Naive thymus-derived CD4-positive, alpha-beta T cell (primary cell): ENCODE measurements at places on chromosomes 11 and 22. TPM values are rescaled to one million over a fixed set of nuclear protein-coding genes. Genes with fewer than 3 reads are reported as not detected.

Gene SPTBN2
- not detected for total RNA-seq

Gene CARD18
- not detected for total RNA-seq

Gene DEUP1
- not detected for total RNA-seq

Gene ALDH3B2
- not detected for total RNA-seq

Gene LGALS1
- total RNA-seq = 23.6 TPM

Gene CHRM1
- total RNA-seq = not detected in 2 replicates

Gene CARD16
- total RNA-seq = 69.1 and 69.4 TPM in 2 replicates

Gene RASSF10
- not detected for total RNA-seq

Gene SYT7
- 0.44 TPM in 1 of 2 replicates, not detected in the other for total RNA-seq

Gene TRIM51
- 0.32 TPM for total RNA-seq

Gene CDKN1C
- 6.0 TPM for total RNA-seq

DNA sequence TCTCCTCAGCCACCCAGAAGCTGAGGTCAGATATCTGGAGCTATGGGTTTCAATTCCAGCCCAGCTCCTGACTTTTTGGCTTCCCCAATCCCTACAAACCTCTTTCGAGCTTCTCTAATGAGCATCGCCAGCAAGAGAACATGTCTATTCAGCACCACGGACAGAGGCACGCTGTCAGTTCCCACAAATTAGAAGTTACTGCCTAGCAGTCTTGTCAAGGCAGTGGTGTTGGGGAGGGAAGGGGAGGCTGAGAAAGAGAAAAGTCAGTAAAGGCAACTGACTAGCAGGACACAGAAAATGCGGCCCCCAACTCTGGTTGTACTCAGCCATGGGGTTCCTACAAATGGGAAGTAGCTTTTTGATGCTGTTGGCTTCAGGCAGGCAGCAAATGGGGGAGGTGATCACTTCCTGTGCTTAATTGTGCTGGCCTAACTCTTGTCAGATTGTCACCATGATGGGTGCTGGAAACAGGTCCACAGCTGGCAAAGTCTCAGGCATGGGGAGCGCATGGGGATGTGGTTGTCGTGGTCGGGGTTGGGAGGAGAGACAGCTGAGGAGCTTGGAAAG is 205.9 kb downstream of the ST3GAL4 start:
- peak; percentile 4 for DNase-seq

DNA sequence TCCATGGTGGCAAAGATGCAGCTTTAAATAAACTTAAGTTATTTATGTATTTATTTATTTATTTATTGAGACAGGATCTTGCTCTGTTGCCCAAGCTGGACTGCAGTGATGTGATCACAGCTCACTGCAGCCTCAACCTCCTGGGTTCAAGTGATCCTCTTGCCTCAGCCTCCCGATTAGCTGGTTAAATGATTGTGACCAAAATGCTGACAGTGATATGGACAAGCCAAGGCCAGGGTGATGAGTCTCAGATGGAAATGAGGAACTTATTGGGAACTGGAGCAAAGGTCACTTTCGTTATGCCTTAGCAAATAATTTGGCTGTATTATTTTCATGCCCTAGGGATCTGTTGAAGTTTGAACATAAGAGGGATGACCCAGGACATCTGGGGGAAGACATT is 9.3 kb upstream of the LRP5 start:
- DNase-seq = no peak

- no peak for DNase-seq
Measured at GRCh38 chr11:108197351-108197750, 25.1 kb downstream of the NPAT start.

DNA sequence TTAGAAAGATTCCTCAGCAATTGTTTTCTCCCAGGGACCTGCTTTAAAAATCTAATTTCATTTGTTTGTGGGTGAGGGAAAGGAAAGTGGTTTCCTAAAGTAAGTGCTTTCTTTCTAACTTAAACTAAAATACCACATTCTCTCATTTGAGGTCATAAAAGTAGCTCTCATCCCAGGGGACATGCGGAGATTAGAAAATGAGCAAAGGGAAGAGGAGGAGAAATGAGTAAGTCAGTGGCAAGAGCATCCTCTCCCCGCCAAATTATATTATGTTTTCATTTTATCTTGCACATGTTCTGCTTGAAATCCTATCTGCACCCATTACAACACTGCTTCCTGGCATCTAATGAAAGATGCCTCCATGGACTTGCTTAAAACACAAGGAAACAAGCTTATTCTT is 191.4 kb downstream of the ARHGAP42 start:
- DNase-seq = no peak

DNA sequence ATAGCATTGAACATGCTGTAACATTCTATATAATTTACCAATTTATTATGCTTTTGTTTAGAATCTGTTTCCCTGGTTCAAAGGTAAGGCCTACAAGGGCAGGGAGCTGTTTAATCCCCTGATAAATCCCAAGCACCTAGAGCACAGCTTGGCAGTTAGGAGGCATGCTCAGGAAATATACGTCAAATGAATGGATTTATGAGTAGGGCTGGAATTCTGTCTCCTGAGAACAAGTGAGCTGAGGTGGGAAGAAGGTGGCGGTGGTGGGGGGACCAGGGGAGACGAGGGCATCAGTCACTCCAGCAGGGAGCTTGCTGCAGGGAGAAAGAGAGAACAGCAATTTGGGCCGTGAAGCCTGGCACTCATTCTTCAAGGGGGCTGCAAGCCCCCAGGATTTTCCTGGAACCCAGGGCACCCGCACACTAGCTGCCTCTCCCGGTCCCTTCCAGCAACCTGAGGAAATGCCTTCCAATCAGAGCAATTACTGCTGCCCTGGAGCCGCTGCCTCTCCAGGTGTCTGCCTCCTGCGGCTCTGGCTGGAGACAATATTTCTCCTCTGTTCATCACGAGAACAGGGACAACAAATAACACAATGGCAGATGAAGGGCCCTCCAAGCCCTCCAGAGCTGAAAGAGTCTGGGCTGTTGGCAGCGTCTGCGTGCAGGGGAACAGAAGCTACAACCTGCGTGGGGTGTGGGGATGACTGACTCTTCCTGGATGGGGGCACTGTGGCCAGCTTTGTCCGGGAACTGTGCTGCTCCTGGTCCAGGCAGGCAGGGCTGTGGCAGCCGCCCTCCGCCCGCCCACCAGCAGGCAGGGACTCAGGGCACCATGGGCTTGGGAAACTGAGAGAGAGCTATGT is 233.4 kb downstream of the ST3GAL4 start:
- DNase-seq = no peak

DNA sequence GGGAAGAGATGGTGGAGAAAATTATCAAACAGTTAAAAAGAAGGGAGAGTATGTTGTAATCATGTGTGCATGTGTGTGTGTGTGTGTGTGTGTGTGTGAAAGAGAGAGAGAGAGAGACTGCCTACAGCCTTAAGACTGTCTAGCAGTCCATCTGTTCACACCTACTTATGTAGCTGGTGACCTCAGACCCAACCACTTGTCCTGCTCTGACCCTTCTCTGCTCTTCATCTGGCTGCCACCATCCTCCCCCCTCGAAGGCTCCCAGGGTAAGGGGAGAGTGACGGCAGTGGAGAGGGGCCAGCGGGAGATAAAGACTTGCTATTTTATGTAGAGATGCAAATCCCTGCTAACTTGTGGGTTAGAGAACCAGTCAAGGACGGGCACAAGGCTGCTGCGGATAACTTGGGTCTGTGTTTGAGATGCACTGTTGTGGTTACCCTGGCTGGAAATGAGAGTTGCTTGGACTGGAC is 24.9 kb upstream of the GRAMD1B start:
- no peak for DNase-seq

DNA sequence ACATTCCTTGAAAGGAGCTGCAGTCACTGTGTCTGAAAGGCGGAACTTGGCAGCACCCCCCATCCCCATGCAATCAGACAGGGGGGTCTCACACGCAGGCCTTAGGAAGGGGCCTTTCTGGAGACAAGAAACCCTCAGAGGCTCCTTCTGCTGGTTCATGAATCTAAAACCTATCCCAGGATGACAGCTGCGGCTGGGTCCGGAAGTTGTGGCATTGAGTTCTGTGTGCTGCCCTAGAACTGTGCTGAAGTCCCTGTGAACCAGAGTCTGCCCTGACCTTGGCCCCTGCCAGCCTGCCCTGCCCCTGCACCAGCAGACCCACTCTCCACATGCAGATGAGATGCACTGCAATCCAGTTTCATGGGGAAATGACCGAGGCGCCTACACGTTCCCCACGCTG is 268.0 kb downstream of the CTTN start:
- no peak for DNase-seq

DNA sequence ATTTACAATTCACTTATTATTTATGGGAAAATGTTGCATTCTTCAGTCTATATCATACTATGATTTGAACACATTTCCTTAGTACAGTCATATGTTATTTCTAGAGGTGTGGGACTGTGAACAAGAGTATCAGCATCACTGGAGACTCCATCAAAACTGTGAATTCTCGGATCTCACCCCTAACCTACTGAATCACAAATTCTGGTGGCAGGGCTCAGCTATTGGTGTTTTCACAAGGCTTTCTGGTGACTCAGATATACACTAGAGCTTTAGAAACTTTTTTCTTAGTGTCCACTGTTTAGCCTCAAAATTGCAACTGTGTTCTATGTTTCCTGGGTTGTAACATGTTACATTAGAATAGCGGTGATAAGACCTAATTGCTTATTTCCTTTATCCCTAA is 352.9 kb upstream of the DDI1 start:
- no peak for DNase-seq

- no peak for DNase-seq
Measured at GRCh38 chr11:32290783-32291182, 144.6 kb downstream of the WT1 start.

DNA sequence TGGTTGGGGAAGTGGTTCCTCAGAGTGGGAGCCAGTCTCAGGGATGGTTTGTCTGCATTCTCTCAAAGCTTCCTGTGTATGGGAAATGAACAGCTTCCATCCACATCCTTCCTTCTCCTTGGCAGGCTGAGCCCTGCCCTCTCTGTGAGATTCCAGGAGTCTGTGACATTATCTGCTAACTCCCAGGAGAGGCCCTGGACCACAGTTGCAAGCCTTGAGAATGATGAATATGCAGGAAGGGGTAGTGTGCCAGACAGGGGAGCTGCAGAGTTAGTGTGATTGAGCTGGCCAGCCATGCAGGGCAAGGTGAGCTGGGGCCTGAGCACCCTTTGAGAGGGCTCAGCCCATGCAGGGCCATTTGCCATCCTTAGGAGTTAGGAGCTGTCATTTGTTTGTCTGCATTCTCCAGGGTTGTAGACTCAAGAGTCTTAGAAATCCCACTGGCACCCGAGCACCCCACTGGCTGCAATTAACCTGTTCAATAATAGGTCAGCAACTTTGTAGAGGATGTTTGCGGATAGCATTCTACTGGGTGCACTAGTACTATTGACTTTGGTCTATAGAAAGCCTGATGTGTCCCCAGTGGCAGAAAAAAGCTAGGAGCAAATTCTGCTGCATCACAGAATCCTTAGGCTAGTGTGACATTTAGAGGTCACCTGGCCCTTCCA is 299.0 kb upstream of the CADM1 start:
- DNase-seq = no peak

- no peak for DNase-seq
Measured at GRCh38 chr11:114133548-114134329, 74.2 kb downstream of the ZBTB16 start.

DNA sequence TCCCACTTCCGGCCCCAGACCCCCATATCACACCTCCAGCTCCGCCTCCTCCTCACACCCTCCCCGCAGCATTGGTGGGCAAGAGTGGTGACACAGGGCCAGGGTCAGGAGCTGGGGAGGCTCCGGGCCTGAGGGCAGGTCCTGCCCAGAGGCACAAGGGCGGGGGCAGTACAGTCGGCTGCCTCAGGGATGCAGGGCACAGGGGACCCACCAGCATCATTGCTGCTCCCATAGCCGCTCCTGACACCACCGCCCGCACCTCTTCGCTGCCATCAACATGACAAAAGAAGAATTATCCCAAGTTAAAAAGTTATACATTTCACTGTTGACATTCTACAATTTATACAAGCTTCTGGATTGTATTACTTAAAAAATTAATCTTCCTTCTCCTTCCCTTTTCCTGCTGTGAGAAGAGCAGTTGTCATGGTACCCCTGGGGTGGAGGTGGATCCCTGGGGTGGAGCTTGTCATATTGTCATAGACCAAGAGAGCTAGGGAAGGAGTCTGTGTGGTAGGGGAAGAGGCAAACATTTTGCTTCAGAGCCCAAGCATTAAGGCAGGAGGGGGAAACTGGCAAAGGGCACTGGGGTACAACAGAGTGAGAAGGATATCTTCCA is 4.1 kb downstream of the SBF2 start:
- no peak for DNase-seq

DNA sequence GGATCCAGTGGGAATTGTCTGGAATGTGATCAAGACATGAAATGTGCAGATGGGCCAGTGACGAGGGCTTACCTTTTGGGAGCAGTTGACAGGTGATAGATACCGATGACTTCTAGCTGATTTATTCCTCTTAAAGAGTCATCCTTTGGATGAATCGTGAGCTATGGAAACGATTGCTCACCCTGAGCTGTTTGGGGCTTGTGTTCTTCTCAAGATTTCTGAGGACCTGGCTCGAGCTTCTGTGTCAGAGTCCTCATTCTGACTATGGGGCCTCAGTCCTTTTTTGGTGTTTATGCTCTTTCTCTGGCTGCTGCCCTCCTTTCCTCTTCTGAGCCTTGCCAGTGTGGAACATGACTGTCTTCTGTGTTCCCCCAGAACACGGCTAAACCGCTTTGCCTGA is 11.9 kb upstream of the AMPD3 start:
- no peak for DNase-seq

DNA sequence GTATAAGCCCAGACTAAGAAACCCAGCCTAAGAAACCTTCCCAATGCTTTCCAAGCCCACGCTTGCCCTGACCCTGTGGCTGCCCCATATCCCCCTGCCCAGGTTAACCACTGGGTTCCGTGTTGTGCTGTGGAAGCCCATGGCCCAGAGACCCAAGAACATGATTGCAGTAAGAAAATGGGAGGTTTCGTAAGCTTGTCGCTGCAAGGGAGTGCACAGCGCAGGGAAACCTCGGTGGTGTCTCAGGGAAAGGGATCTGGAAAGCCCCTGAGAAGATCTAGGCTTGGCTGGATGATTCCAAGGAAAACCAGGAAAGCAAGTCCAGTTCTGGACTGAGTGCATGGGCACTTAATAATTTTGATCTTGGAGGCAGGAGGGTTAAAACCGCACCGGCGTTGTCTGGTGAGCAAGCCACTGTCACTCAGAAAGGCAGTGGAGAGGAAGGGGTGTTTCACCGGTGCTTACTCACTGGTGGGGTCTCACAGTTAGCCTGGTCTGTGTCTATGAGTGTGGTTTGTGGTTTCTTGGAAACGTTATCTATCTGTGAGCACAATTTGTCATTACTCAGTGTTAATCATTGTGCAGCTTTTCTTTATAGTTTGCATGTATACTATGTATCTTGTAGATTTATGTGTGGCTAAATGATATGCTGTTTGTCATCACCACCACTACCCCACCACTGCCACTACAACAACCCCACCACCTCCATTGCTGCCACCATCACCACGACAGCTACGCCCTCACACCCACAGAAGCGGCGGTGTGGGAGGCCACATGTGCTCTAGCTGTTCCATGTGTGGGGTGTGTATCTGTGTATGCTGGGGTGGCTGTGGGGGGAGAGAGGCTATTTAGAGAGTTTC is 53.3 kb upstream of the PRDM11 start:
- no peak for DNase-seq

DNA sequence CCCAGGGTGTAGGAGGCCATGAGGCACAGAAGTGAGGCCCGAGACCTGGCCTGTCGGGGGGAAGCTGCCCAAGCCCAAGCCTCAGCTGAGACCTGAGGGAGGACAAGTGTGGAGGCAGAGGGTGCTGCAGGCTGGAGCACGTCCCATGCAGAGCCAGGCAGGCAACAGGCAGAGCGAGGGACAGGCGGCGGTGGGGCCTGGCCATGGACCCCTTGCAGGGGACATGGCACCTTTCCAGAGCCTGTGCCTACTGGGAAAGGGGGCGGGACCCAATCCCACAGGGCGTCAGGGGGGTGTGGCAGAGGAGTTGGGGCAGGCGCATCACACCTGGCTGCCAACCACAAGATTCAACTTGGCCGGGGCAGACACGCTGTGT is 4.3 kb downstream of the TNNI2 start:
- DNase-seq = no peak
